ENCODE measurements at places on chromosomes 12 and 14.

GRCh38 chr14:81247271-81247766 lies 26.6 kb upstream of the GTF2A1 start:
- DNase-seq = no peak

DNA sequence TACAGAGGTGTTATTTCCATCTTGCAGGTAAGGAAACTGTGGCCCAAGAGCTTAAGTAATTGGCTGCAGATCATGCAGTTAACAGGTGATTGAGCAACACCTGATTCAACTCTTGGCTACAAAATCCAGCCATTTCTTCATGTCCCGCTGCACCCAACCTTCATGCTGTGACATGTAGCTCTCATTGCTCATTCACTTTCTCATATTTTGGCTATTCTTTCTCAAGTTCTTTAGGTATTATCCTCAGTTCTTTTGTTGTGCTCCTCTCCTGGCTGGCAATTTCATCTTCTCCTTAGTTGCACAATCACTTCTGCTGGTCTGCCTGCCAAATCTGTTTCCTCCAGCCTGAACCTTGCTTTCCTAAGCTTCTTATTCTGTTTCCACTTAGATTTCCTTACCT lies 300.8 kb downstream of the SSPN start:
- no peak for DNase-seq

DNA sequence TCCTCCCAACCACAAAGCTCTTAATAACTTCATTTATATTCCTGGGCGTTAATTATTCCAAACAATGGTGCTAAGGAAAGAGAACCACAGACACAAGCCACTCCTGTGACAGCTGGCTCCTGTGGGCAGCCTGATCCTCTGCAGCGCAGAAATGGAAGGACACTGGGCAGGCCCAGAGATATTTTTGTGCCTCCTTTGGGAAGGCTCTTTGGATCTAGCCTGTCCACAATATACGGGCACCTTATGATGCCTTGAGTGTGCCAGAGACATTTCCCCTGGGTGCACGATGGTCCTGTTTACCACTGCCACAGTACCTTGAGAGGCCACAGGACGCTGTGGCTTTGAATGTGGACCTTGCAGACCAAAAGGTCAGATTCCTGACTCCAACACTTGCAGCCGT lies 2.1 kb downstream of the ASB2 start:
- DNase-seq = no peak

DNA sequence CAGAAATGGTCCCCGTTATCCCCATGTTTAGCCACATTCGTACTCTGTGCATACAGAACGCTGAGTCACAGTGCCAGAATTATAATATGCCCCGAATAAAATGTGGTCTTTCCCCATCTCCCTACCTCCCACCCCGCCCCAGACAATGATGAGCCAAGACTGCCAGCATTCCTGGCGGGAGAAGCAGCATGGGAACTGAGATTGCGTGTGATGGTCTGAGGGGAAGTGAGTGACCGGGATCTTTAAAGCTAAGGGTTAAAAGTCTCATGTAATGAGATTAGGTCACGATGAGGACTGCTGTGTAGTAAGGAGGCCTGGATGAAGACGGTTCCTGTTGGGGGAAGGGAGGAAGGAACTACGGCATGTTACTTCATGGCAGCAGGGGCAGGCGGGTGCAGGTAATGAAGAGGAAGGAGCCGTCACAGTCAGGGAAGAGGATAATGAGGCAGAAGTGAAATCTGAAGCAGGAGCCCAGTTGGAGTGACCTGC lies 243.3 kb upstream of the FKBP4 start:
- DNase-seq = no peak

DNA sequence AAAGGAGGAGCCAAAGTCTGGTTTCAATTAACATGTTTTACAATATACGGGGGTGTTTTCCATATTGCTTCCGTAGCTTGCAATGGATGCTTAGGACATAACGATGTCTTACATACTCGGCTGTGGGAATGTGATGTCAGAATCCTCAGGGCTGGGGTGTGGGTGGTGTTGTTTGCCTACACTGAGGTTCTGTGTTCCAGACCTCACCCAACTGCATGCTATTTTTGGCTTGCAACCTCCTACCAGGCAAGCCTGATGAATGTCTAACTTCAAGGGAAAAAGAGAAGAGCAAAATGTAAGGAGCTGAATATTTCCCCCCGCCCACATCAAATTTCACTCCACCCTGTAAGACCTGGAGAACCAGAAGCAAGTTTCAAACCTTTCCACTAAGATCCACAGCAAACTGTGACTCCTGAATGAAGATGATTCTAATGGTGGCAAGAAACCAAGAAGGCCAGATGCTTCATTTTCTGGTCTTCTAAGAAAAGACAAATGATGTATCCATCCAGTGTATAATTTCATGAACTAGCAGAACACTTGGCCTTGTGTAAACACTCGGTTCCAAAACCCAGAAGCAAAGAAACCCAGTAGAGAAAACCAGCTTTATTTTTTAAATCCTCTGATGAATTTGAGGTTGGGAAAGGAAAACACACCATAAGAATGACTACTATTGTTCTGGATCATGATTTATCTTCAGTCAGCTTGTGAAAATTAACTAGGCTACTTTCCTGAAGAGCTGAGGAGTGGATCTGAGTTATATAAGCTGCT lies 227.9 kb downstream of the DACT1 start:
- DNase-seq = no peak

DNA sequence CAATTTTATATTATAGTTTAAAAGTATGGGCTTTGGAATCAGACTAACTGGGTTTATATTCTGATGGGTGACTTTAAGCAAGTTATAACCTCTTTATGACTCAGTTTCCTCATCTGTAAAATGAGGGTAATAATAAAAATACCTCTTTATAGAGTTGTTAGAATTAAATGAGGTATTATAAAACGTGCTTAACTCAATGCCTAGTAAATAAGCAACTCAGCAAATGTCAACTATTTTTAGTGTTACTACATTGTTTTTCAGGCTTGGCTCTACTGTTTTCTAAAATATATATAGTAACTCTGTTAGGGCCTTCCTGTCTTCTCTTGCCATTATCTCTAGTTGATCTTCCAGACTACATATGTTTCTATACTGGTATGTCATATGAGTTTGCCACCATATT lies 20.5 kb downstream of the VEZT start:
- DNase-seq = no peak

DNA sequence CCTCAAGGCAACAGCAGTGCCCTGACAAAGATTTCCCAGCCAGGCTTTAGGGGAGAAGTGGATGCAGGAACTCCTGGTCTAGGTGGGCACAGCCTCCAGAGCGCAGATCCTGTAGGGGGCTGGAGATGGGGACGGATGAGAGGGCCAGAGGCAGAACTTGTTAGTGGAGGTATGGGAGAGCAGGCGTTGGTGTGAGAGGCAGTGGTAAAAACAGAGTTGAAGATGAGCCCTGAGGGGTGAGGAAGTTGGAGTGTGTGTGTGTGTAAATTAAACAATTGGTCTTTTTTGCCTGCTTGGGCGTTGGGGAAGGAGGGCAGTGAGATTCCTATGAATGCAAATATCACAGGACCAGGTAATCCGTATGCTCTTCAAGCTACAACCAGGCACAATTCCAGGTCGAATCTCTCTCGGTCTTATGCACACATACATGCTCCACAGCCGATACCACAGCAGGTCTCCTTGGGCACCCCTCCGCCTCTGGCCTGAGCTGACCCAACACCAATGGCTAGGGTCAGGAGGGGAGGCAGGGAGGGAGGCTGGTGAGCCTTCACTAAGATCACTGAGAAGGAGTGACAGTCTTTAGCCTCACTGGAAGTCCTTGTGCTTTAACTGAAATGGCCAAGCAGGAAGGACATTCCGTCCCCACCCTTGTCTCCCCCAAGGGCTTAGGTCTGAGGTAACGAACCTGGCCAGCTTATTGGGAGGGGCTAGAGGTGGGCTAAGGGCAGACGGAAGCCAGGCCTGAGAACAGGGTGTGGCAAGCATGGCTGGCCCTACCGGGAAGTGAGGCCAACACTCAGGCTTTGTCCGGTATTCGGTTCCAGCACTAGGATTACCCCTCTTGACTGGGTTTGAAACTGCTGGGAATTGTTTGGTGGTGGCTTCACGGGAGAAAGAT lies 1.5 kb upstream of the KRT7 start:
- DNase-seq = no peak

DNA sequence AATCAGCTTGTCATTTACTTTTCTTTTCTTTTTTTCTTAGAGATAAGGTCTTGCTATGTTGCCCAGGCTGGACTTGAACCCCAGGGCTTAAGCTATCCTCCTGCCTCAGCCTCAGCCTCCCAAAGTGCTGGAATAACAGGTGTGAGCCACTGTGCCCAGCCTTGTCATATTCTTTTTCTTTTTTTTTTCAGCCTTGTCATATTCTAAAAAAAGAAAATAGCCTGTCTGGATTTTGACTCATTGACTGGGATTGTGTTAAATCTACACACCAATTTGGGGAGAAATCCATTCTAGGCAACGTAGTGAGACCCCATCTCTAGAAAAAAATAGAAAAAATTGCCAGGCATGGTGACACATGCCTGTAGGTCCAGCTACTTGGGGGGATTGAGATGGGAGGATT lies 24.1 kb downstream of the ATP5MC2 start:
- DNase-seq = no peak

DNA sequence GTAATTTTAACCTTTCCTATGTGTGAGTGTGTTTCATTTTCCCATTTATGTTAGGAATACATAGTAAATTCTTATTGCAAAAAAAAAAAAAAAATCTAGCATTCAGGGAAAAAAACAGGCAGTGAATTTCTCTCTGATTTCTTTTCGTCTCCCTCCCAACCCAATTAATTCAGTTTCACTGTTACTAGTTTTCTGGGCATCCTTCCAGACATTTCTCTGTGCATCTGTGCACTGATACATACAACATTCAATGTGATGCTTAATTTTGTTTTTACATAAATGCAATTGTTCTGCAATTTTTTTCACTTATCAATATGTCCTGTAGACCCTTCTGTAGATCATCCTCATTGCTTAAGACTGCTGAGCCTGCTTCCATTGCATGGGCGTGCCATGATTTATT lies 694.3 kb upstream of the TBX3 start:
- DNase-seq = no peak

DNA sequence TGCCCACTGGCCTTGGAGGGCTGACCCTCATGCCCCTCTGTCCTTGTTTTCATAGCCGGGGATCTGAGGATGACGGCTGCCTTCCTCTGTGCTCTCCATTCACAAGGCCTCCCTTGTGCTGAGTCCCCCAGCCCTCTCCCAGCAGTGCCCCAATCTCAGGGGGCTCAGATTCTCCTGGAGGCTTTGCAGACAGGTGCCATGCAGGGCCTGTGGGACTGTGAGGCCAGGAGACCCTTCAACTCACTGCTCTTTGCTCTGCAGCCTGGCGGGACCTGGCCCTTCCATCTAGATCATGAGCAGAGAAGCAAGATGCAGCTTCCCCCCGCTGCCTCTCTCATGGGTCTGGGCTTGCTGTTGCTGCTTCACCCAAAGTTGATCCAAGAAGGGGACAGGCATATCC lies 356.0 kb downstream of the BCL11B start:
- DNase-seq = no peak

- no peak for DNase-seq
Measured at GRCh38 chr12:52318241-52318990, 2.8 kb downstream of the KRT83 start.

DNA sequence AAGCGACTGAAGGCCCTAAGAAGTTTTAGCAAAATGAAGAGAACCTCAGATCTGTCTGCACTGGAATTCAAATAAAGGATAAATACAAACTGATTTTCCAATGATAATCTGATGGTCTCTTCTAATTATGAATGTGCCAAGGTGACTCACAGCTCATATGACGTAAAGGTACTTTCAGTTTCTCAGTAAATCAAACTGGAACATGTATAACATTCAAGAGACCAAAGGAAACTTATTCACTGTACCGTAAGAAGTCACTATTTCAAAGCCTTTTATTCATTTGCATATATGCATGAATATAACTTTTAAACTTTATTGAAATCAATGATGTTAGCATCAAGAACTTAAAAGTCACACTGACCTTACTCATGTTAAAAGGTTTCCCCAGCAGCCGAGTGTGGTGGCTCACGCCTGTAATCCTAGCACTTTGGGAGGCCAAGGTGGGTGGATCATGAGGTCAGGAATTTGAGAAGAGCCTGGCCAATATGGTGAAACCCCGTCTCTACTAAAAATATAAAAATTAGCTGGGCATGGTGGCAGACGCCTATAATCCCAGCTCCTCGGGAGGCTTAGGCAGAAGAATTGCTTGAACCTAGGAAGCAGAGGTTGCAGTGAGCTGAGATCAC lies 52.2 kb downstream of the ATXN2 start:
- DNase-seq = no peak

- DNase-seq = no peak
Measured at GRCh38 chr14:29370024-29370423, 557.6 kb downstream of the PRKD1 start.

DNA sequence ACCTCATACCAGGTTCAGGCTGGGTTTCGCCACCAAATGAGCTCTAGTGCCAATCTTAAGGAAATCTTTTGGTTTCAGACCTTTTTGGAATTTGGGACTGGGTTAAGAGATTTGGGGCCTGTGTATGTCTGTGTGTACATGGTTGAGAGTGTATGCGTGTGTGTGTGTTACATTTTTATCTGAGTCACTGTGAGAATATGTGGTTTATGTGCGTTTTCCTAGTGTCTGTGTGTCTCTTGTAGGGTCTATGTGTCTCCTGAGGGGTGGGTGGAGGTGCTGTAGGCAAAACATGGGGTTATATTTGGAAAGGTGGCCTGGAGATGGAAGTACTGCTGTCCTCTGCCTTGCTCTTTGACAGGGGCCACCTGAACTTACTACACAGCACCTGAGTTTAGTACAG lies 17.9 kb downstream of the C12orf43 start:
- DNase-seq = no peak

GRCh38 chr14:52286661-52287649 lies 19.5 kb downstream of the PTGDR start:
- DNase-seq = no peak

GRCh38 chr12:130481392-130481879 lies 143.7 kb downstream of the PIWIL1 start:
- no peak for DNase-seq

DNA sequence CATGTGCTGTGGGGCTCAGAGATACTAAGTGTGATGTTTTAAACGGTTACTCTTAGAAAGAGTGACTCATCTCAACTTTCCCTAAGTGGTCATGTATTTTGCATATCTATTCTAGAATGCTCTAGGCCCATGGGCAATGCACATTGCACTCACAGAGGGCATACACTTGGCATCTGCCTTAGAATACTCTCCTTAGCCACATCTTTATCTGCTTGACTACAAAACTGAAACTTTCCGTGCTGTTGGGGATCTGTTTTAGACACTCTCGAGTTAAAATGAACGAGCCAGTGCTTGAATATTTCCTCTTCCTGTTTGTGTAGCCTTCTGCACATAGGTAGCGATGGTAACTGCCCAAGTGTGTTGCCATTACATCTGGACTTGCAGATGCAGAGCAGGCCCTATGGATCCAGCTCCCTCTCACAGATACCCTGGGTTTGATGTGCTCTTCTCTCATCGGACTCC lies 180.5 kb downstream of the CAND1 start:
- DNase-seq = no peak

GRCh38 chr12:31117203-31118011 lies 43.7 kb downstream of the DDX11 start:
- DNase-seq = no peak
